ENCODE measurements at places on chromosomes 11 and 22.
A peak's percentile ranks its signal among the peaks of the same experiment; 100 is the strongest.

- no peak for ATAC-seq
These were observed 51.8 kb downstream of the ARFGAP3 start for GRCh38 chr22:42805016-42805997.

- no peak for ATAC-seq
These were observed 11.0 kb downstream of the TANGO2 start for GRCh38 chr22:20031732-20032406.

DNA sequence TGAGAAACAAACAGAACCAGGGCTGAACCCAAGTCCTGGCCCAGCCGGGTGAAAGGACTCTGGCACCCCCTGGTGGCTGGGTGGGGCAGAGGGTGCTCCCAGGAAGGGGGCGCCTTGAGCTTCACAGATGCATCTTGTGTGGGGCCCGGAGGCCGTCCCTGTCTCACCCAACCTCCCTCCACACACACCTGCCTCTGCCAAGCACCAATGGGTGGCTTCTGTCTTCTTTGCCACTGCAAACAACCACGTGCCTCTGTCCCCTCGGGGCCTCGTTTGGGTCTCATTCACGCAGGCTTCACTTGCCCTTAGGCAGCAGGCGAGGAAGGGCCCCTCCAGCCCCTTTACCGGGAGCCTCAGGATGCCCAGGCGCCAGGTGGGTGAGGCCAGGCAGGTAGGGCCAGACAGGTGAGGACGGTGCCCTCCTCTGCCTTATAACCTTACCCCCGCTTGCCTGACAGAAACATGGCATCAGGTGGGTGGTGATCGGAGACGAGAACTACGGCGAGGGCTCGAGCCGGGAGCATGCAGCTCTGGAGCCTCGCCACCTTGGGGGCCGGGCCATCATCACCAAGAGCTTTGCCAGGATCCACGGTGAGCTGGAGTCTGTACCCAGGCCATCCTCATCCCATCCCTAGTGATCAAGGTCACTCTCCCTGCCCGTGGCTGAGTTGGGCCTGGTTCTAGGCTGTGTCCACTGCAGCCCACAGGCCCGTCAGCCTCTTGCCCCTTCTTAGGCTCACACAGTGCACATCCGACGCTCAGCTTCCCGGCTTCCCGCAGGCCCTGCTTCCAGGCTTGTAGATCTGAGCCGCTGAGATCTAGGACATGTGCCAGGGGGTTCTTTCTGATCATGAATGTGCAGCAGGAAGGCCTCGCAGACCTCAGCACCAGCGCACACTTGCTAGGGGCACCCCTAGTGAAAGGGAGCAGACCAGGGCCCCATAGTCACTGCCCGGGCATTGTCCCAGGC, 17.2 kb downstream of the POLR3H start:
- peak; percentile 67 for ATAC-seq

GRCh38 chr22:45310331-45310976, 720 bp downstream of the FAM118A start:
- ATAC-seq, result no peak

GRCh38 chr11:106464728-106465127, 387.3 kb downstream of the AASDHPPT start:
- ATAC-seq, result no peak

DNA sequence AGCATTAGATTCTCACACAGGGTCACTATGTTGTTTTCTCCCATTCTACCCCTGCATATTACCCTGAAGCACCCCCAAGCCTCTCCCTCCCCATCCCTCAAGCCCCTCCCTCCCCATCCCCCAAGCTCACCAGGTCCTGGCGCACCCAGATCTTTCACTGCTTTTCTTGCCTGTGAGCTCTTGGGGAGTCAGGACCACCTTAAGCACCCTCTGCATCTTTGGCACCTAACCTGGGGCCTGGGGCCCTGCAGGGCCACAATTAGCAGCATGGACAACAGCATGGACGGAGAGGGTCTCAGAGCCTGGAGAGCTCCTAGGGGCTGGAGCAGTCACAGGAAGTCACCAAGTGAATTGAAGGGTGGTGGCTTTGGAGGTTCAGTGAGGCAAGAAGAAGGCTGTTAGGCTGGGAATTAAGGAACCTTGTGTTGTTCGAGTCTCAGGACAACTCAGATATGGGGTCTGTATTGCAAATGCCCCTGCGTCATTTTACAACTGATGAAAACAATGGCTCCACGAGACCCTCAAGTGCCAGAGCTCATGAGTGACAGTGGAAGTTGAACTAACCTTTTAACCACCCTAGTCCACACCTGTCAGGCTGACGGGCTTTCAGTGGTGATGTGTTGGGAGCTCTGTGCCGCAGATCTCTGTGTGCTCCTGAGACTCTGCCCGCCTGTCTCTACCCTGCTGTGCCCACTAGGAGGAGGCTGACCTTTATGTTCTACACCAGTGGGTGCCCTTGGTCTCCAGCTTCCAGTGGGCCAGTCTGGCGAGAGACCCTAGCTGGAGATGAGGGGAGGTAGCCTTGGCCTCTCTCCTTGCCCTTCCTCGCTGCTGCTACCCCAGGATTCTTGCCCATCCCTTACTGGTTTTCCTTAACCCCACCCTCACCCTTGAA, 111.3 kb upstream of the OR4B1 start:
- ATAC-seq, result no peak

DNA sequence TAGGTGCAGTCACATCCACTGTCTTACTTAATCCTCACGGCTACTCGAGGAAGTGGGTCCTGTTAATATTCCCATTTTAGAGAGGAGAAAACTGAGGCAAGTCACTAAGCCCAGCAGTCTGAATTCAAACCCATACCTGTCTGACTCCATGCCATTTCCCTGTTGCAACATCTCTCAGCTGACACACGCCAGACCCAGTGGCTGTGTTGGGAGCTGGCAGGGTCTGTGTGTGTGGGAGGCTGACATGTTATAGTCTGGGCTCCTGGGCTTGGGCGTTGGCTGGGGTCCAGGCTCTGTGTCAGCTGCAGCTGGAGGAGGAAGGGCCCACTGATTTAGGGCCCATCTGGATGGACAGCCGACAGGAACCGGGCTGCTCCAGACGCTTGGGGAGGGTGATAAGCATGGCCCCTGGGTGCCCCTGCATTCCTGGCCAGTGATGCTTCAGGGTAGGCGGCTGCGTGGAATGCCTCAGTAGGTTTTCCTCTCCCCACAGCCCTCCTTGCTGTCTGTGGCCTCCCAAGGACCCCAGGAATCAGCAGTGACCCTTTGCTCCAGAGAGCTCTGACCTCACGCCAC, 562.5 kb downstream of the MN1 start:
- ATAC-seq, result peak; percentile 88

DNA sequence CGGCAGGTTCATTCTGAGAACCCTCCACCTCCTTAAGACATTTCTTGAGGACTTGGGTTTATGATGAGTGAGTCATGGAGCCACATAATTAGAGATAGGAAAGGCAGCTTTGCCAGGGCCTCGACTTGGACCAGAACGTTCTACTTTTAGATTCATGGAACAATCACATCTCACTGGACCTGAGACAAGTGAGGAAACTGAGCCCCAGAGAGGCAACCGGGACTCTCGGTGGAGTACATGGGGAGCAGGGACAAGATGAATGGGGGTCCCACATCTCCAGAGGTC, 59.5 kb downstream of the LINC01488 start:
- no peak for ATAC-seq

- no peak for ATAC-seq
These were observed 8.2 kb downstream of the AP1B1 start for GRCh38 chr22:29380032-29380781.

- no peak for ATAC-seq
These were observed 537.9 kb upstream of the FAT3 start for GRCh38 chr11:91686700-91687099.

GRCh38 chr11:124751391-124751740, 689 bp downstream of the VSIG2 start:
- ATAC-seq, result no peak

DNA sequence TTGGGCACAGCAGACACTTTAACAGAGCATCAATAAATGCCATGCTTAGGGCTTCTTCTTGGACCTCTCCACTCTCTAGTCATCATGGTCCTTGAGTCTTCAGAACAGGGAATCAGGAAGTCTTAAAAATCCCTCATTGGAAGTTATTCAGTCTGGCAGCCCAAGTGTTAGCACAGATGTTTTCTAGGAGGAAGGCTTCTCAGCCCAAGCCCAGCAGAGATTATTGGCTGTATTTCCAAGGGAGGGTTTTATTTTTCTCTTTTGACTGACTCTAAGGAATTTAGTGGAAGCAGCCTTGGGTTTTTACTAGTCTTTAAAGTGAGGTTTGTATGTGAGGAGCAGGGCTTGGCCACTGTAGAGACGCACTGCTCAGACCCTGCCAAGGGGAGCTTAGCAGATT, 41.9 kb downstream of the CEP164 start:
- ATAC-seq, result no peak

- no peak for ATAC-seq
These were observed 6.0 kb downstream of the DDX25 start for GRCh38 chr11:125910226-125910849.

DNA sequence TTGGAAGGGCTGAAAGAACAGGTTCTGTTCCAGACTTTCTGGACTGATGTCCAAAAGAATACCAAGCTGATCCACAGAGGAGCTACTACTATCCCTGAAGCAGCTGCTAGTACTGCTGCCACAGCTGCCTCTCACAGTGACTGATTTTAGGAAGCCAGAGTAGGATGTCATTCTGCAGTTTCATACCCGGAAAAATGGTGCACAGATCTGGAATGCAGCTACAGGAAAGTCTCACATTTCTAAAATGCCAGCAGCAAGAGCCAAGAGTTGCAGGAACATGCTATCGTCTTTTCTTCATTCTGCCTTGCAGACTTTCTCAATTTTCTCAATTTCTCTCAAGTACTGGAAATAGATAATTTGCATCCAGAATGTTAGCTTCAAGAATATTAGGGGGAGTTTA, 19.4 kb upstream of the CCDC179 start:
- peak; percentile 48 for ATAC-seq

- no peak for ATAC-seq
These were observed 86.0 kb downstream of the EHF start for GRCh38 chr11:34706709-34707461.

DNA sequence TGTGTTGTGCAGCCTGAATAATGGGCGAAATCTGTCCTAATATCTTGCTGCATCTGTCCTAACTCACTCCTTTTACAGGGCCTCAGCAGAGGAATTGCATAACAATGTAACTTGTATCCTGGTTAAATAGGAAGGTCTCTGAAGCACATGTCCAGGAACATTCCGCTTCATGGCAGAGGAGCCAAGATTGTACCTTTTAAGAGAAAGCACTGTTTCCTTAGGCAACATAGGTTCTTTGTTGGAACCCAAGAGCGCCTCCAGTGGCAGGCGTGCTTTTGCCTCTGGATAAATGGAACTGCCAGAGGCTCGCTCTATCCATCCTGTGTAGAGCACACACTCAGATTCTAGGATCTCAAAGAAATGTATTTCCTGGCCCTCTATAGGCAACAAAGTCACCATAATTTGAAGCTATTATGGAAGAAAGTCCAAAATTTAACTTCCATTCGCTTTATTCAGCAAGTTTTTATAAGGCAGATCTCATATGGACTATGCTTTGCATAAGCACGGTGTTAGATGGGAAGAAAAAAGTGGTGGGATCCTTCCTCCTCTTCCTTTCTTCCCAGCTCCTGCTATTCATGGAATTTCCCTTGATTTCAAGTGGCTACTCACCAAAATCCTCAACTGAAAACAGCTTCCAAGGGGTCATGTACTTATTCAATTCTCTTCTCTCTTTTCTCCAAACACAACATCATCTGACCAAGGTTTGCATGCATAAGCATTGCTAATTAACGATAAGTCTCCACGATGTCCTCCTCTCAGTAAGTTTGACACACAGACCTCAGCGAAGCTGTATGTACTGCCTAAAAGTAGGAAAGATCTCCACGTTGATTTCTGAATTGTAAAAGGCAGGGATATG, at the start of gene BLID:
TSS of gene BLID (minus strand) at position 692 of the 856 bp plus-strand sequence. CDS start at position 399, 293 bp downstream.
- peak; percentile 69 for ATAC-seq

DNA sequence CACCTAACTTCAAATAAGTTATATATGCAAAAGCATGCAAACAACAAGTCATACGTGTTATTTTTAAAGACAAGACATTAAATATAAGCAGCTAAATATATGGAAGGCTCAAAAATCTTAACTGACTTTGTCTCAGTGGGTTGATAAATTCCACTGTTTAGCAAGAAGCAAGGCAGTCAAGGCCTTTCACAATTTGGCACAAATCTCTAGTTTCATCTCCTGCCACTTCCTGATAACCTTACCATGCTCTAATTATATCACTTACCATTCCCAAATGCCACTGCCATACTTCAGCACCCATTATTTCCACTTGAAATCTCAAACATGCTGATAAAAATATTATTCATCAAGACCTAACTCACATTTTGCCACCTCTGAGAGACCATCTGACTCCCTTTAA, 24.8 kb downstream of the DCUN1D5 start:
- no peak for ATAC-seq

DNA sequence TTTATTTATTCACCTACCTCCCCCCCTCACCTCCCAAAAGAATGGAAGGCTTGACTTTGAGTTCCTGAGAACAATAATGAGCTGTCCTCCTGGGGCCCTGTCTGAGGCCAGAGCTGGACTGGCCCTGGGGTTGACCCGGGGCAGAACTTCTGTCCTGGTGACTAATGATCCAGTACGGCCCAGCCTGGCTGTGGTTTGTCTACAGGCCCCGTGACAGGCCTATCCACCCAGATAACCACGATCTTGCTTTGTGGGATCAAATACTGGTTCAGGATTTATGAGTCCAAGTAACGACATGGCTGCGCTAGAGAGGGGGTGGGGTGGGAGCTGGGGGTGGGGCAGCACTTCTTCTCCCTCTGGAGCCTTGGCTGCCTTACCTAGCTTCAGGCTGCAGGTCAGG, 81.5 kb downstream of the WT1 start:
- ATAC-seq, result no peak

DNA sequence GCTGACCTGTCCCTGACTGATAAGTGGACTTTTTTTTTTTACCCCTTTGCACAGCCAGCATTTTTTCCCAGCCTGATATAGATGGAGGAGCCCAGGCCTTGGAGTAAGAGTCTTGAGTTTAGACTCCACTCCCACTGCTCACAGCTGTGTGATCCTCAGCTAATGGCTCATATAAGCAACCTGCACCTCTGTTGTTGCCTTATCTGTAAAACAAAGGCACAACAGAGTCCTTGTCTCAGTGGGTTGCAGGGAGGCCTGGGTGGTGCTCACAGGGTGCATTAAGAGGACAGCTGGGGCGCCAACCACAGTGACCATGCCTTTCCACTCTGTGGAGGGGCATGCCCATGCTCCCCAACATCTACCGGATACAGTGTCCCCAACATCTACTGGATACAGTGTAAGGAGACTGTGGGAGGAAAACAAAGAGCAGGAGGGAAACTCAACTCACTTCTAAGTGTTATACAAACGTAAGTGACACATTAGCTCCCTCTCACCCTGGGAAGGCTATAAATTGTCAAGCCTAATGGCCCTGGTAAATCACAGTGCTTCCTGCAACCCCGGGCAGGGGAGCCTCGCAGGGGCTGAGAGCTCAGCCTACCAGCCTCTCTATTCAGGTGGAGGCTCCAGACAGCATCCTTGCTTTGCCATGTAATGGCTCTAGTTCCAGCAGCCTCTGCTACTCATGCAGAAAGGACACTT, 109.5 kb downstream of the TENM4 start:
- ATAC-seq, result no peak

GRCh38 chr22:20432244-20432686, 5.4 kb downstream of the SCARF2 start:
- ATAC-seq, result no peak

All from SK-N-SH treated with all-trans-retinoic acid at 6 μM for 48 hours (cell line).